Stimulated activated naive CD8-positive, alpha-beta T cell treated with anti-CD3 and anti-CD28 coated beads, Interleukin-15, amount 100 ng/mL, for 72 hours (primary cell): ENCODE measurements at places on chromosomes 13 and 19.

DNA sequence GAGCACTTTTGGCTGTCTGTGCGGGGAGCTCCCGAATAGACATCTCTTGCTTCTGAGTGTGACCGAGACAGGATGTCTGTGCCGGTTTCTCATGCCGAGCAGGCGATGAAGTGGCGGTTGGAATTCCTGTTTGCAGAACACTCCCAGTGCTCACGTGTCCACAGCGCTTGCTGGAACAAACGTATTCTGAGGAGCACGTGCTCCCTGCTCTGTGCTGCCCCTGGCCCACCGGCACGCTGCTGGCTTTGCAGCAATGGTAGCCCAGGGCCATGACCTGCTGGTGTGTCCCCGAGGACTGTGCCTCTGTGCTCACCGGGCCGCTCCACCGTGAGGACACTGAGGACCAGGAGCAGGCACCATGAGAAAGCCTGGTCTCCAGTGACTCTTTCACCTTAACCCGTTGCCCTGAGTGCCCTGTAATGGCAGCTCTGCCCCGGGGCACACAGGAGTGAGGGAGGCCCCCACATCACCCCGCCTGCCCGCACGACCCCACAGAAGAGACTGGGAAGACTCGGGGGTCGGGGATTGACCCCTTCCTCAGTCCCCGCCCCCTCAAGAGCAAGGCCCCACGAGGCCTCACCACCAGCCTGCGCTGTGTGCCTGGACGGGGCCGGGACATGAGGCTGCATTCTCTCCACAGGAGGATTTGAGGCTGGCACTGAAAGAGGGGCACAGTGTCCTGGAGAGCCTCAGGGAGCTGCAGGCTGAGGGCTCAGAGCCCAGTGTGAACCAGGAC, 40.0 kb upstream of the F7 start:
- DNase-seq = no peak

DNA sequence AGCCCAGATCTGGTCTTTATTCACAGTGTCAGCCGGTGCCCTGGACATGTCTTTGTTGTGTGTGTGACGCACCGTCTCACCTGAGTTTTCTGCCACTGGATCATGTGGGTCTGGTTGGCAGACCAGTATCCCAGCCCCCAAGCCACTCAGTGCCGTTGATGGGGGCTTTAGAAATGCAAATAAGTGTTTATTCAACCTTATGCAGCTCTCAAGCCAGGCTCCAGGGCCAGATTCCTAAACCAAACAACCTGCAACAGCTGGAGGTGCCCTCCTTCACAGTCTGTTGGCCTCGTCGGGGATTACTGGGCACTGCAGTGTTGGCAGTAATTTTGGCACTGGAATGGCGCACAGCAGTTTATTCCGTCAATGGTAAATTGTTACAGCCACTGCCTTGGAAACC, 21.6 kb downstream of the FAM124A start:
- DNase-seq = no peak

DNA sequence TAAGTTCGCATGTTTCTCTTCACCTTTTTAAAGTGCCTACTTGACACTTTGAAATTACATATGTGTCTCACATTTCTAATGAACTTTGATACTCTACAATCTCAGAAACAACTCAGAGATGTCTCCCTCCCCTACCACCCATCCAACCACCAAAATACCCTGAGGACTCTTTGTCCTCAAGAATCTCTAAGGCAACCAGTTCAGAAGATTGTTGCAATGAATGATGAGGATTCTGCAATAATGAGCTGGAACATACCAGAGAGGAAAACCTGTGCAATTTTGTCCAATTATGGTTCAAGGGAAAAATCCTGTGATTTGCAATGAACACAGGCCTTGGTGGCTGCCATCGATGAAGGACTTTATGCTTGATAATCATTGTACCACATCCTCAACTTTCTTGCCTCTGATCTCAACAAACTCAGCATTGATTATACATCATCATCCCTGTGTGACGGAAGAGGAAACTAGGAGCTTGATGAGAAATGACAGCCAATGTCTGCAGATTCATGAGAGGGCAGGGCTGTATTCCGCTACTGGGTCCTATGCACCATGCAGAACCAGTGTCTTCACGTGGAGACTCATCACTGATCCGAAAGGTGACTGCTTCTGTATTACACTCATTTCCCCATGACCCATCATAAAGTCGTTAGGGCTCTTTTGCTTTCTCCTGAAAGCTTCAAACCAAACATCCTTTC, 1.1 kb downstream of the FPR1 start:
- no peak for DNase-seq

DNA sequence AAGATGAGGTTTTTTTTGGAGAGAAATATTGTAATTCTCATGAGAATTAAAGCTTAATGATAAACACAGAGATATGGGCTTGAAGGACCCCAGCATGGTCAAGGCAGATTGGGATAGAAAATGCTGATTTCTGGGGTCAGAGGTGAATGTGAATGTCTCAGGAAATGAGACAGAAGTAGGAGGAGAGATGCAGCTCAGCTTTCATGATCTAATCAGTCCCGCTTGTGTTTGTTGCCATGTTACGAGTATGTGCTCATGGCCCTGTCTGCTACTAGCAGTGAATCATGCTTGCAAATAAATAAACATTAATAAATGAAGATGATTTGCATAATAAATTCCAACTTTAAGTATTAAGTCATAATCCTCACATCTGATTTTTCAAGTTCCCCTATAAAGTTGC, 23.0 kb upstream of the NDFIP2 start:
- no peak for DNase-seq

GRCh38 chr19:17797424-17798201, 2.7 kb downstream of the B3GNT3 start:
- no peak for DNase-seq

GRCh38 chr19:10379880-10380312, 476 bp downstream of the TYK2 start:
- no peak for DNase-seq

- DNase-seq = no peak
Measured at GRCh38 chr19:39065928-39066327, 18.2 kb upstream of the ACP7 start.

- DNase-seq = no peak
Measured at GRCh38 chr19:51651216-51651846, 4.7 kb upstream of the SIGLEC14 start.

DNA sequence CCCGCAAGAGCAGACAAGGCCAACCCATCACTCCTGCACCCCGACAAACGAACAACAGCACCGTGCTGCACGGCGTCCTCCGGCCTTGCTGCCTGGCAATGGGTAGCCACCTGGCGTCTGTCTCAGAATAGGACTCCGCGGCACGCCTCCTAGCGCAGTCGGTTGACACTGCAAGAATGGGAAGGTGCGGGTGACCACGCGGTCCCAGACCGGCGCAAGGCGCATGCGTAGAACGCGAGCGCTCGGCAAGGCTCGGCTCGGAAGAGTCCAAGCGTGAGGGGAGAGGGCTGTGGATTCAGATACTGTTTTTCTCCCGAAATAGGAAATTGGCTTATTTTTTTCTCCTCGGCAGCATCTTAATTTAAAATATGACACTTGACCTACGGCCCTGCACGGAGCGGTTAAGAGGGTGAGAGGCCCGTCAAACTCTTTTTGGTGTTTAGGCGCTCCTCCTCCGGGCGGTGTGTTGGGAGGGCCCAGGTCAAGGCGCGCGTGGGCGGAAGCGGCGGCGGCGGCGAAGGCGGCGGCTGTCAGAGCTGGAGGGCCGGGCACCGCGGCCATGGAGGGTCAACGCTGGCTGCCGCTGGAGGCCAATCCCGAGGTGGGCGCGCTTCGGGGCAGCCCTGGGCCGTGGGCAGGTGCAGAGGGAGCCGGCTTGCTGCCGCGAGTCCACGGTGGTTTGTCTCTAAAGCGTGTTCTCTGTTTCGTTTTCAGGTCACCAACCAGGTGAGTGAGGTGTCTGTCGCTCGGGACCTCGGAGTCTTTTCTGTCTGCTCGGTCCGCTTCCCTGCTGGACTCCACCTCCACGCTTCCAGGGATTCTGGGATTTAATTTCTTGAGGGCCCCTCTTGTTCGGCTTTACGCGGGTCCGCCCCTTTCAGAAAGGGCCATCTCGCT, at the start of gene UCHL3:
UCHL3 (plus strand) TSS at position 530 of the 897 bp plus-strand sequence; CDS start at position 560, 30 bp downstream.
- DNase-seq = peak; percentile 97

DNA sequence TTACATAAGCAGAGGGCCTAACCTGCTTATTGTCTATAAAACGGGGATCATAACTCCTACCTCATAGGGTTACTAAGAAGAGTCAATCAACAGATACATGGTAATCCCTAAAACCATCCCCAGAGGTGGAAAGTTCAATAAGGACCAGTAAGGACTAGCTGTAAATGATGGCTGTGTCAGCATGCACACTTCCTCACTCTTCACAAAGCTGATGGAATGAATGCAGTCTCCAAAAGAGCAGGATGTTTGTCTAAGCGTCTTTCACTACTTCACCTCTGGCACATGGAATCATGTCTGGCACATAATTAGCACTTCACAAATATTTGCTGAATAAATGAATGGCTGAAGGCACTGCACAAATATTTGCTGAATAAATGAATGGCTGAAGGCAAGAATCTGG, 134.2 kb downstream of the MIPEP start:
- no peak for DNase-seq

DNA sequence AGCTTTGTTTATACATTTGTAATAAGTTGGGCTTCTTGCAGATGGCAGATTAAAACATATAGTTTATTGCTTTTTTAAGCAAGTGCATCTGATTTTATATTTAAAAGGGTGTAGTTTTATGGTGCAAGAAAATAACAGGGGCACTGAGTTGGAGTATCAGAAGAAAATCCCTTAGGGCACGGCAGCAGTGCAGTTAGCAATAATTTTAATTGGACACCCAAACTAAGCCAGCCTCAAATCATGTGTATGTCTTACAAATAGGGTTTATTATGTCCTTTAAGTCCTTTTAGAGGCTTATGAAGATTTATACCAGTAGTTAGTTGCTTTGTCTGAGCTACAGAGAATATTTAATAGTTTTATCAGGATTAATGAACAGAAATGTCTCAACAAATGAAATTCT, 57.5 kb downstream of the GPC6 start:
- no peak for DNase-seq

DNA sequence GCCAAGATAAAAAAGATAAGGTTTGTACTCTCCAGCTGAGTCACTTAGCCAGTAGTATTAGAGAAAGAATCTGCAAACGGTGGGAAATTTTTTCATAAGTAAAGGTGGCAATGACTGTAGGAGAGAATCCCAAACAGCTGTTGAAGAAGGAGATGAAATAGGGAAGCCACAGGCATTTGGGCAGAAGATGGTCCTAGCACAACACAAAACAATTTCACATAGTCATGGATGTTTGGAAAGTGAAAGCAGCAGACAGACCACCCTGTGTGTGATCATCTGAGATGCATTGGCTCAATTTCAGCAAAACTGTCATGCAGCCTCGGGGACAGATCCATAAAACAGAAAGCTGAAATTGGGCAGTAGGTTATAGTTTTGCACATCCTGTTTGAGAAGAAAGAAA, 2832.4 kb downstream of the PCDH9 start:
- no peak for DNase-seq

GRCh38 chr19:48290771-48291488, 21.0 kb downstream of the ZNF114 start:
- DNase-seq = peak; percentile 56

DNA sequence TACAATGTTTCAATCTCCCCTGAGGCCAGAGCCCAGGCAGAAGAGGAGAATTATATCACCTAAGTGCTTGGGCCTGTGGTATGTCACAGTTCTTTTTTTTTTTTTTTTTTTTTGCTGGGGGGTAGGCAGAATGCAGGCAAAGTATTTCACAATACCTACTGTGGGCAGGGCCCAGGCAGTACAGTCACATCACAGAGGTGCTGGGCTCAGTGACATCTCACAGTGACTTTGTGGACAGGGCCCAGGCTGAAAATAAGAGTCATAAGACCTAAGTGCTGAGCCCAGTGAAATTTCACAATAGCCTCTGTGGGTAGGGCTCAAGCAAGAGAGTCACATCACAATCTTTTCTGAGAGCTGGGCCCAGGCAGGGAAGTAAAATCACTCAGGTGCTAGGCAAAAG, 15.9 kb upstream of the ZNF208 start:
- DNase-seq = no peak

- no peak for DNase-seq
Measured at GRCh38 chr19:9430444-9430843, 4.9 kb downstream of the ZNF266 start.

- DNase-seq = no peak
Measured at GRCh38 chr13:80048030-80048429, 292.9 kb downstream of the SPRY2 start.

DNA sequence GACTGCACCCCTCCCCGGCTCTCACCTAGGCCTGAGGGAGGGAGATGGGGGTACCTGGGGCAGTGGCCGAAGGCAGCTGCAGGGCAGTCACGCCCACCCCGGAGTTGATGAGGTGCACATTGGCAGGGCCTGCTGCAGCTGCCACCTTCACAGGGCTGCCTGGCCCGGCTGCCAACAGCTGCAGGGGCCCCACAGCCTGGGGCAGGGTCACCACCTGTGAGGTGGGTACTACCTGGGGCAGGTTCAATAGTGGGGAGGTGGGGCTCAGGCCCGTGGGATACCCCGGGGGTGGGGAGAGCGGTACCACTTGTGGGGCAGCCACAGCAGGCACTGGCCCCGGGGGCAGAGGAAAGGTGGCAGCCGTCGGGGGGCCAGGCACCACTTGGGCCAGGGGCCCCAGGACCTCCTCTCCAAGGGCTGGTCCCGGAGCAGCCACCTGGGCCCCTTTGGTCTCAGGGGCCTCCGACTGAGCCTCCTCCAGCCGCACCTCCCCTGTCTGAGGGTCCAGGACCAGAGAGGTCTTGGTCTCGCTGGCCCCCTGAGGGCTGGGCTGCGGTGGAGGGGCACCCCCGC, 2.7 kb downstream of the SIX5 start:
- DNase-seq = no peak

- no peak for DNase-seq
Measured at GRCh38 chr19:3369337-3370213, 3.2 kb downstream of the NFIC start.

- DNase-seq = no peak
Measured at GRCh38 chr13:48561466-48562235, 28.8 kb upstream of the RCBTB2 start.

DNA sequence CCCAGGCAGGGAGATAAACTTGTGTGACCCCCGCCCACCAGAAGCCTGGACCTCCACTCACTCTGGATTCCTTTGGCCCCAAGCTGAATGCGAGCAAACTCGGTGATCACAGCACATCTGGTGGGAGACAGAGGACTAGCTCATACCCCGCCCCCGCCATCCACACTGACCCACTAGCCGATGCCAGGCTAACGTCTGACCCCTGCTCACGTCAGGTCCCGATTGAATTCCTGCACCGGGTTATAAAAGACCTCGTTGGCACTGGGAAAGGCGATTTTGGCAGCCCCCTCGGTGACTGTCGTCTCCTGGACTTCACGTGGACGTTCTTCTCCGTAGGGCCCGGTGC, 631 bp downstream of the TRMT1 start:
- DNase-seq = no peak

DNA sequence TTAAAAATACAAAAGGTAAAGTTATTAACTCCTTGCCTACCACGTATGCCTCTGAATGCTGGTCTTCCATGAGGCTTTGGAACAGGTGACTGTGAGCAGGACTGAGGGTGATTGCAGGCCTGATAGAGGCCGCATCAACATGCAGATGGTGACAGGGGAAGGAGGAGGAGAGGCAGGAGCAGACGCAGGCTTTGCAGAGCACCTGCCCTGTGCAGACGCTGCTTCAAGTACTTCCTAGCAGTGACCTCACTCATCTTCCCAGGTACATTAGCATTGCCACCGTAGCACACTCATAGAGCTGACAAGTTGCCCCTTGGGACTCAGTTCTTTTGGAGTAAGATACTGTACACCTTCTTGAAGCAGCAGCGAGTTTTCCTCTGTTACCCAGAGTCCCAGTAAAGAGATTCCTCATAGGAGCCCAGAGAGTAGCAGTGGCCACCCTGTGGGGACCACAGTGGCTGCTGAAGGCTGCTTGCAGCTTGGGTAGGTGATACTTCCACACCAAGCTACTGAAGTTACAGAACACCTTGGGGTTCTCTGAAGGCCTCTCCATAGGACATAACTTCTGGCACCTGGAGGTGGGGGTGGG, 56.0 kb downstream of the ZNF536 start:
- DNase-seq = no peak
